NCI-H1105 treated with DMSO at 0.1 percent for 48 hours (cell line): ENCODE measurements at places on chromosomes 7 and 10.

DNA sequence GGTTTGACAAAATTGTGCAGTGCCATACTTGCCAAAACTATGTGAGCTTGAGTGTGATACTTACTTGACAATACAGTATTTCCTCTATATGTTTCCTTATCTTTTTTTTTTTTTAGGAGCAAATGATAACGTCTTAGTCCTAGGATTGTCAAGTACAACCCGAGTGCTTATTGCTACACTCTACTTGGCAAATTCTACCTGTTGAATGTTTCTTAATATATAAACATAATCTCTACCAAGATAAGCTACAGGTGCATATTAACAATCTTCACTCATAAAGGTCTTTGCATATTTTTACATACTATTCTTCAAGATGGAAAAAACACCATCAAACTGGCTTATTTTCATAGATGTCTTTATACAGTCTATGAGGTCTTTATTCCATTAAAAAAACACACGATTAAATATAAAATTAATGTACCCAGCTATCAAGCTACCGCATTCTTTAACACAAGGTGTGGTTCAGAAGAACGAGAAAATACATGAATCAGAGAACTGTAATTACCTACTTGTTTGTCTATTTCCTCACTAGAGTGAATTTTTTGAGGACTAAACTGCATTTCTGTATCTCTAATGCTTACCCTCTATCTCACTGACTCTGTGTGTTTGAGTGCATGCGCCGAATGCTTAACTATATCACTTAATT is 76.1 kb upstream of the PDSS1 start:
- no peak for DNase-seq

GRCh38 chr10:26410356-26410755 is 27.8 kb upstream of the APBB1IP start:
- no peak for DNase-seq

DNA sequence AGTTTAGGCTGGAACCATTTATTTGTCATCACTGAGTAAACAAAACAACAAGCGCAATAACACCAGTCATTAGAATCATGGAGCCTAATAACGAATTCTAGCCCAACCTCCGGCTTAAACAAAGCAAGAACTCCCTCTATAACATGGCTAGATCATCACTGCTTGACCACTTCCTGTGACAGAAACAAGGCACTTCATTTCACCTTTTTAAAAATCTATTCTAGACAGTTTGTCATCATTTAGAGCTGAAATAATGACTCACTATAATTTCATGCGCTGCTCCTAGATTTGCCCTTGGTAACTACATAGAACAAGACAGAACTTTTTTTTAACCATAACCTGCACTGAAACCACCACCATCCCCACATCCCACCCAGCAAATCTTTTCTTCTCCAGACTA is 81.3 kb downstream of the OSBPL3 start:
- no peak for DNase-seq

DNA sequence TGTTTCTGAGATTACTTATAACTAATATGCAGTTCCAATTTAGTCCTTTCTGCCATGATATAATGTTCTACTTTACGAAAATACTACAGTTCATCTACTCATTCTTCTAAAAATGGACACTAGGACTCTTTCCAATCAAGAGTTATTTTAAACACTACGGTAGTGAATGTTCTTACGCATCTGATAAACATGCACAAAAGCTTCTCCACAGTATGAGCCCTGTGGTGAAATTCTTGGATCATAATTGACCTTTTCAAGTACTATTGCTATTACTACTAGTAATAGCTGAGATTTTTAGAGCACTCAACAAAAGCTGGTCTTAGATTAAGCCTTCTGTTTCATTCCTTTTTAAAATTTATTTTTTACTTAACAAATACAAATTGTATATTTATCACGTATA is 106.4 kb downstream of the CH25H start:
- no peak for DNase-seq

DNA sequence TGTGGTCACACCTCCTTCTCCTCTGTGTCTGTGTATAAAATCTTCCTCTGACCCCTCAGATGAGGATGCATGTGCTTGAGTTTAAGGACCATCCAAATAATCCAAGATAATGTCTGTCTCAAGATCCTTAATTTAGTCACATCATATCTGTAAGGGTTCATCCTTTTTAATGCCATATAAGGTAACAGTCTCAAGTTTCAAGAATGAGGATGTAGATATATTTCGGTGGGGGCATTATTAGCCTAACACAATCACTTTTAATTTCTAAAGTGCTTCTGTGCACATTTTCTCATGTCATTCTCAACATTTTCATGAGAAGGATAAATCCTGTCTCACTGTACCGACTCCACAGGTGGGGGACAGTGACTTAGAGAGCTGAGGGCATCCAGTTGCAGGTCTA is 235.3 kb downstream of the BUB3 start:
- no peak for DNase-seq

- no peak for DNase-seq
These were observed 99.7 kb upstream of the TARP start for GRCh38 chr7:38373155-38373554.

DNA sequence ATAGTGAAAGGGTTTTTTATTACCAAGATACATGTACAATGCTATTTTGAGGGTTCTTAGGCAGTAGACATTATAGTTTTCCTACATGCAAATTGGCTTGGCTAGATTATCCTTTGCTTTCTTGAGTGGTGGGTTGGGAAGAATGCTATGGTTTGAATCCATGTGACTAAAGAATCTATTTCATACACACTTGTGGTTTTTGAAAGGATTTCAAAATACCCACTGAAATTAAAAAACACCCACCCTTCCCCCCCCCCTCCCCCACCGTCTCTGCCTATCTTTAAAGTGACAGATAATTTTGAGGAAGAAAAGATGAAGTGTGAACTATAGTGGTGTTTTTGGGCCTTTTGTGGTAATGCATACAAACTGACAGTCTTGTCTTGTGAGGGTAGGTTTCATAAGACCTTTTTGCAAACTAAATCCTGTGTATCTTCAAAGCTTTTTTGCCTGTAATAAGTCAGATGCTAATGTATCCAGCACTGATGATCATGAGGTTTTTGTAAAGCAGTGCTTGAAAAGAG is 90.9 kb downstream of the TPST1 start:
- no peak for DNase-seq

DNA sequence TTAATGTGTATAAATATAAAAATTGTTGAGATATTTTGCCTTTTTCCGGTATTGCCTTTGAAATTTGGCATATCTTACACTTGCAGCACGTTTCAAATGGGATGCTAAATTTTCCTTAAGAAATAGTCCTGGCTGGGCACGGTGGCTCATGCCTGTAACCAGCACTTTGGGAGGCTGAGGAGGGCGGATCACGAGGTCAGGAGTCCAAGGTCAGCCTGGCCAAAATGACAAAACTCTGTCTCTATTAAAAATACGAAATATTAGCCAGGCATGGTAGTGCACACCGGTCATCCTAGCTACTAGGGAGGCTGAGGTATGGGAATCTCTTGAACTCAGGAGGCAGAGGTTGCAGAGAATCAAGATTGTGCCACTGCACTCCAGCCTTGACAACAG is 220.2 kb downstream of the PTEN start:
- no peak for DNase-seq

- no peak for DNase-seq
These were observed 330.7 kb downstream of the GPR158 start for GRCh38 chr10:25505466-25505865.

GRCh38 chr10:86090807-86091206 is 275.8 kb downstream of the GRID1 start:
- no peak for DNase-seq

- DNase-seq, result no peak
These were observed 103.0 kb downstream of the PARP12 start for GRCh38 chr7:139959718-139960117.

- DNase-seq, result no peak
These were observed 144.6 kb downstream of the WDR11 start for GRCh38 chr10:120995768-120996167.

DNA sequence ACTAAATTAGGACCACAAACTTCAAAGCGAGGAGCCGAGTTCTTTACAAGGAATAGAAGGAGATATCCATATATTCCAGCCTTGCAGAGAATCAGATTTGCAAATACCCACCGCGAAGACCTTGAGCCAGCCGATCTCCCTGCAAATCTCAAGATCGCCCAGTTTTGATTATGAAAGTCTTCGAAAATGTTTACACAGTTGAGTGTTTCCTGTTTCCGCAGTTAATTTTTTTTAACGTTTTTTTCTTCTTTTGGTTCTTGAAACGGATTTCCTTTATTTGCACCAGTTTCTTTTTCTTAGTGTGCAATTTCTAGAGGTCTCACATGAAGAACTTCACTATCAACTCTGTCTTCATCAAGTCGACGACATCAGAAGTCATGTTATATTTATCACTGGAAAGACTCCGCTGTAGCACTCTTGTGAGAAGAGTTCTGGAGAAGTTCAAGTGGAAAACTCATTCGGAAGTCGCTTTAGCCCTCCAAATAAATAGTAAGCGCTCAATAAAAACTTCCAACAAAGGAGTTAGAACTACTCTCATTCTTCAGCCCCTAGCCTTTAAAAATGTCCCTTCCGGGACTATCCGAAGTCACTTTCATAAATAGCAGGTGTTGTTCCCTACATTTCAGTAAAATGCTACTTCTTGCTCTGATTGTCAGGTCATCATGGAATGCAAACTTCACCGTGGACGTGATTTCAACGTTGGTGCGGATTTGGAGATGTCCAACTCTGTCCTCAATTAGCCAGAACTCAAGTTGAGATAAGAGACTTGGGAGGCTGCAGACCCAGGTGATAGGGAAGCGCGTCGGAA is 11.9 kb upstream of the SPAG6 start:
- no peak for DNase-seq

GRCh38 chr7:108236681-108237415 is 106.7 kb upstream of the LAMB4 start:
- no peak for DNase-seq

GRCh38 chr10:79262131-79262530 is 85.1 kb upstream of the PPIF start:
- no peak for DNase-seq

DNA sequence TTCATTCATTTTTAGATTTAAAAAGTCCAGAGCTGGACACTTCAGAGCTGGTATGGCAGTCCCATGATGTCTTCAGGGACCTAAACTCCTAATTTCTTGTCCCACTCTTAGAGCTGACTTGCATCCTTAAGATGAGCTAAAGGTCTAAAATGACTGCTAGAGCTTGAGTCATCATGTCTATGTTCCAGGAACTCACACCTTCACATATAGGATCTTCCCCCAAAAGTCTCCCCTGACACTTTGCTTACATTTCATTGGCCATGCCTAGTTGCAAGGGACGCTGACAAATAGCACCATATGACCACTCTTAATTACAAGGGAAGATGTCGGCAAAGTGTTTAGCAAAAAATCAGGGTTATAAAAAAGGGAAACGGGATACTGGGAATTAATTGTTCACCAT is 10.4 kb upstream of the AOAH start:
- no peak for DNase-seq

GRCh38 chr10:88333248-88333630 is 249.9 kb downstream of the RNLS start:
- no peak for DNase-seq

- DNase-seq, result no peak
These were observed 62.8 kb upstream of the EBF3 start for GRCh38 chr10:130026670-130027456.

- DNase-seq, result no peak
These were observed 131.2 kb downstream of the ARHGAP22 start for GRCh38 chr10:48473704-48474103.

GRCh38 chr7:80362677-80363076 is 149.2 kb downstream of the GNAT3 start:
- DNase-seq, result no peak

- no peak for DNase-seq
These were observed 136.0 kb upstream of the COL1A2 start for GRCh38 chr7:94258418-94259300.
